ENCODE measurements at places on chromosomes 7 and 10.

DNA sequence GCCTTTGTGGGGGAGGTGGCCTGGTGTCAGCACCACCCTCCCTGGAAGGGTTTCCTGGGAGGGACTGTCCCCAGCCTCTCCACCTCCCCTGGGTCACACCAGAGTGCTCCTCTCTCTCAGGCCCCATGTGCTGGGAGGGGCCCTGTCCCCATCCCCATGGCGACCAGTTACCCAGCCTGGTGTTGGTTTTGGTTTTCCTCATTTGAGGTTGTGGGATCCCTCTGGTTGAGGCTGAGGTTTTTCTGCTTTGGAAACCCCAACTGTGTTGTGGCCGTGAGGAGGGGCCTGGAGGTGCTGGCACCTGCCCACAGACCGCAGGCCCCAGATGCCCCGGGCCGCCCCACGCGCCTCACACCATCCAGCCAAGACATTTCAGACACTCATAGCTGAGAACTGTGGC is 106.3 kb downstream of the GRK5 start:
- no peak for DNase-seq

DNA sequence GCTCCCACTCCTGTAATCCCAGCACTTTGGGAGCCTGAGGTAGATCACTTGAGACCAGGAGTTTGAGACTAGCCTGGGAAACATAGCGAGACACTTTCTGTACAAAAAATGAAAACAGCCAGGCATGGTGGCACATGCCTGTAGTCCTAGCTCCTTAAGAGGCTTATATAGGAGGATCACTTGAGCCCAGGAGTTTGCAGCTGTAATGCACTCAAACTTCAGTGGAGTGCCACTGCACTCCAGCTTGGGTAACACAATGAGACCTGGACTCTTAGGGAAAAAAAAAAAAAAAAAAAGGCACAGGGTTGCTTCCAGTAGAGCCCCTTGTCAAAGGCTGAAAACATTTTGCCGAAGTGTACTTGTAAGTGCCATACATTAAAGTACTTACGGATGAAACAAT is 195.3 kb downstream of the PHTF2 start:
- DNase-seq = no peak

- DNase-seq = no peak
These were observed 63.6 kb downstream of the ADARB2 start for GRCh38 chr10:1673568-1674345.

DNA sequence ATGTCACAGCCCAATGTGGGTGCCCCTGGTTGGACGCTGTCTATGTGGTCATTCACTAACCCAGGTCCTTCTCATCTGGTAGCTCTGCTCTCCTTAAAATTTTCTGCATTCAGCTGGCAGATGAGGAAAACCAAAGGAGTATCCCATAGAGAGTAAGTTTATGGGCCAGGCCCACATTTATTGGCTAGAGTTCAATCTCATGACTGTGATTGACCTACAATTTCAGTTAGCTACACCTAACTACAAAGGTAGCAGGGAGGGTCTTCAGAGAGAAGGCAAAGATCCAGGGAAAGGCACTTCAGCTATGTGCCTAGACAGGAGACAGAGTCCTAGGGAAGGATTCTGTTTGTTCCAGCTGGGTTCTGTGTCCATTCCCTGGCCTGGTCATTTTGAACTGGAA is 23.7 kb upstream of the PPIF start:
- DNase-seq = no peak

- DNase-seq = no peak
These were observed 75.9 kb downstream of the SHOC2 start for GRCh38 chr10:110995301-110995700.

Data from NCI-H2081 treated with DMSO at 0.1 percent for 48 hours (cell line).